Adrenal gland (tissue), 19 donors: ENCODE measurements at places on chromosomes 5 and 9. TPM values are rescaled to one million over a fixed set of nuclear protein-coding genes. Genes with fewer than 3 reads are reported as not detected.

The APBA1 gene
- 6.4 TPM for total RNA-seq

The PTPRD gene
- total RNA-seq: 6.5 TPM

The TENT4A gene
- 10.5 TPM for total RNA-seq

DNA sequence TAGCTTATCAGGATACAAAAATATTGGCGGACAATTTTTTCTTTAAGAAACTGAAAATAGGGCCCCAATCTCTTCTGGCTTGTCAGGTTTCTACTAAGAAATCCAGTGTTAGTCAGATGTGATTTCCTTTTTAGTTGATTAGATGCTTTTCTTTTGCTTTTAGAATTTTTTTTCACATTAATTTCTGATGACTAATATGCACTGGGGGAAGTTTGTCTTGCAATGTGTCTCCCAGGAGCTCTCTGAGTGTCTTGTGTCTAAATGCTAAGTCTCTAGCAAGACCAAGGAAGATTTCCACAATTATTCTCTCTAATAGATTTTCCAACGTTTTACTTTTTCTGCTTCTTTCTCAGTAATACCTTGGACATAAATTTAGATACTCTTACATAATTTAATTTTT is 559.8 kb upstream of the TYRP1 start:
- no peaks in the 10 kb centered on the region for H3K27me3 ChIP-seq
- no peak for DNase-seq

DNA sequence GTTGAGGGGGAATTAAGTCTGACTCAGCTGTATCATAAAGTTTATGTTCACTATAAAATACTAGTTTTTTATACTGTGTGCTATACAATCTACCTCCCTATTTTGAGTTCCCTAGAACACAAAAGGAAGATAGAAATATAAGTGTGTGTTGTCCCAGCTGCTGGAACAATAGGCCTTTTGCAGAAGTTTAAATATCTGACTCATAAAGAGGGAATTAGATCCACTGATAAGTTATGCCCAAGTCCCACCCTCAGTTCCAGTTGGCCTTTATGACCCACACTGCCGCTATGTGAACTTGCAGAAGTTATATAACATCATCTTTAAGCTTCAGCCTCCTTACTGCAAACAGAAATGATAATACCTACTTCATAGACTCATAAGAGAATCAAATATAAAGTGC is 88.5 kb upstream of the DAB2 start:
- no peak overlapping the region for H3K4me3 ChIP-seq
- H3K4me1 ChIP-seq: peaks cover 5% of the 10 kb centered on the region
- no peaks in the 10 kb centered on the region for H3K27me3 ChIP-seq
- H3K27ac ChIP-seq: no peak overlapping the region
- no peaks in the 10 kb centered on the region for H3K36me3 ChIP-seq
- no peak for DNase-seq
